GM12865 (cell line): ENCODE measurements at places on chromosomes 2 and 18.

- no peak for DNase-seq
Measured at GRCh38 chr2:119005051-119005450, 63.1 kb downstream of the MARCO start.

DNA sequence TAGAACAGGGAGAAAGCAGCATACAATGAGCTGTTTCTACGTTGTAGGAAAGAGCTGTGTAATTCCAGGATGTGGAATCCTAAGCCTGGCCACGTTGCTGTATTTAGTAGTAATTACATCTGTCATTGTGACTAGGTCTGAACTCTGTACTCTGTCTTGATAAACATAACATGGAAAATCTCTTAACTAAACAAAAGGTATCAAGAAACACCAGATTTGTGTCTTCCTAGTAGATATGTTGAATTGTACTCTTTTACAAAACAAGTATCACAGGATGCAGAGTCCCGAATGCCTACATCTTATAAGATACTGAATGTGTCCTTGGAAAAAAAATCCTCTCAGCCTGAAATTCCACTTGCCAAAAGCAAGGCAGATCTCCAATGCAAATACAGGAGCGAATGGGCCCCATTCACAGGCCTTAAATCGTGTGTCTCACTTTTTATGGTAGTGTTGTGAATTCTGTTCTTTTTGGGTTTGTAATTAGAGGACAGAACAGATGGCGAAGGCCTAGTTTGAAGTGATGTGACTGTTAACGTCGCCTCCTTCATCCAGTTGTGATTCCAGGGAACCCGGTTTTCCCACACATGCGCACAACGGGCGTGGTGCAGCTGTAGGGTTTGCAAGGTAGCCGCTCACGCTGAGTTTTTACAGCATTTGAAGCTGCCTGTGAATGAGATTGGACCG, 246.5 kb downstream of the GBX2 start:
- DNase-seq = no peak

DNA sequence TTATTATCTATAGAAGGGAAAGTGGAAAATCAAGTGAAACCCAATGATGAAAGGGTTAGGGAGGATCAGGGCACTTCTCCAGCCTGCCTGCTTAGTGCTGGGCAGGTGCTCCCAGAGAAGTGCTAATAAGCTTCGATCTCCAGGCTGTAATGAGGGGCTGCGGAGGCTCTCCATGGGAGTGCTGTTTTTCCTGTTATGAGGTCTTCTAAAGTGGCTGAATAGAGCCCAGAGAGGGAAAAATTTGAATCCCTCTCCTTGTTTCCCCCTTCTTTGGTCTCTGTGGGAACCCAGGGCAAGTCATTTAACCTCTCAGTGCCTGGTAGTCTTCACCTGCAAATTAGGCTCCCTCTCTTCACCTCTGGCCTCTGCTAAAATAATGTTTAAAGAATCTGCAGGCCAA, 351.7 kb upstream of the DCC start:
- no peak for DNase-seq

- DNase-seq = peak; percentile 24
Measured at GRCh38 chr2:177799531-177799930, 273.0 kb downstream of the PDE11A start.

- no peak for DNase-seq
Measured at GRCh38 chr2:168541858-168542257, 85.8 kb downstream of the CERS6 start.

DNA sequence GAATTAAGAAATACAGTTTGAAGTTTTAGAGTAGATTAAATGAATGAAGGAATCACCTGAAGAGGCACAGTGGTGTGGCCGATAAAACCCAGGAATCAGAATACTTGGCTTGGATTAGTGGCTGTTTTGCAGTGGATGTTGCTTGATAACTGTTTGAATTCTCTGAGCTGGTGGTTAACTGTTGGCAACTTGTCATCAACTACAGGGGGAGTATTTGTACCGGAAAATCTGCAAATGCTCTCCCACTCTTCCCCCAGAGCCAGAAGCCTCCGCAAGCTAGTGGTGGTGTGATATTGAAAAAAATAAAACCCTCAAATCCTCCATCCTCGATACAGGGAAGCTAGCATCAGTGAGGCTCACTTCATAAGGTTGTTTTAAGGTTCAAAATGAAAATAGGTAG, 326.7 kb downstream of the DPP10 start:
- no peak for DNase-seq

GRCh38 chr2:120851116-120851773, 115.6 kb downstream of the GLI2 start:
- no peak for DNase-seq

DNA sequence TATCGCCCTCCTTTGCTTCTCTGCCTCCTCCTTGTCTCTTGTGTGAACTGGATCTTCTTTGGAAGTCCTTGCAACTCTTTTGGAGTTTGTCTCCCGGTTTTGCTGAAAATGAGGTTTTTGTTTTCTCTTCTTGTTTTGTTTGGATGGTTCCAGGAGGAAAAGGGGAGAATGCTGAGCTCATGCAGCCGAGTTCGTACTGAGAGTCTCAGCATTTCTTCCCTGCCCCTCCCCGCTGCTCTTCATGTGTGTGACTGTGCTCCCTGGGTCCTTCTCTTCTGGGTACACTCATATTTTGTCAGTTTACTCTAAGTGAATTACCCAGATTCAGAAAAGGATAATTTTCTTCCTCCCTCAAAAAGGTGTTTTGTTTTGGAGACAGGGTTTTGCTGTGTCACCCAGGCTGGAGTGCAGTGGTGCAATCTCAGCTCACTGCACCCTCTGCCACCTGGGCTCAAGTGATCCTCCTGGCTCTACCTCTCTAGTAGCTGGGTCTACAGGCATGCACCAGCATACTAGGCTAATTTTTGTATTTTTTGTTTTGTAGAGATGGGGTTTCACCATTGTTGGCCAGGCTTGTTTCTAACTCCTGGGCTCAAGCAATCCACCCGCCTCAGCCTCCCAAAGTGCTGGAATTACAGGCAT, 142.9 kb upstream of the IL1R2 start:
- no peak for DNase-seq

GRCh38 chr2:82790206-82791021, 1668.7 kb downstream of the SUCLG1 start:
- DNase-seq = no peak

GRCh38 chr2:191835539-191836350, 11.1 kb downstream of the CAVIN2 start:
- no peak for DNase-seq

DNA sequence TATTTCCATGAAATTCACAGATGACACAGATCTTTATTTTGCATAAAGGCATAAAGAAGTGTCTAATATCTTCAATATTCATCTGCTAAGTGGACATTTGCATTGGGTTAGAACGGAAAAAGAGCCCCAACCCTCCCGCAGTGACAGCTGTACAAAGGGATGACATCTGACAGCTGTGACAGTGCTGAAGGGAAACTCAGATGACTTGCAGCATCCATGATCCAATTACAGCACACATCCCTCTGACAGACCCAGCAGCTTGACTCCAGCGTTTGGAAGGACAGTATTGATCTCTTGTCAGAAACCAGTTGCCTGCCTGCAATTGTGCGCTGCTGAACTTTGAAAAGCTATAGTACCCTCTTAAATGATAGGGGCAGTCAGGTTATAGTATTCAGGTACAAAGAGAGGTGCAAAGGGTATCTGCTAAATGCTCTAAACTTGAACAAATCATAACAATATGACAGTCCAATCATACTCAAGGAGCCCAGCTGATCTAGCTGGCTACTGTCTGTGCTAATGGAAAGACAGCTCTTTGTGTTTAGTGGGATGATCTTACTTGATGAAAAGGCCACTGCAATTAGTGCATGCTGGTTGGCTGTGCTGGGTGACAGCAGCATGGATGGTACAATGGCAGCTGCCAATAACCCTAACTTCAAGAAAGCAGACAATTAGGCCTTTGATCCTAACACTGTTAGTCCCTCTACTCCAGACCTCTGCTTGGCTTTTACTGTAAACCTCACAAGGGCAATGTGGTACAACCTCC, 599.2 kb downstream of the NR4A2 start:
- DNase-seq = no peak

DNA sequence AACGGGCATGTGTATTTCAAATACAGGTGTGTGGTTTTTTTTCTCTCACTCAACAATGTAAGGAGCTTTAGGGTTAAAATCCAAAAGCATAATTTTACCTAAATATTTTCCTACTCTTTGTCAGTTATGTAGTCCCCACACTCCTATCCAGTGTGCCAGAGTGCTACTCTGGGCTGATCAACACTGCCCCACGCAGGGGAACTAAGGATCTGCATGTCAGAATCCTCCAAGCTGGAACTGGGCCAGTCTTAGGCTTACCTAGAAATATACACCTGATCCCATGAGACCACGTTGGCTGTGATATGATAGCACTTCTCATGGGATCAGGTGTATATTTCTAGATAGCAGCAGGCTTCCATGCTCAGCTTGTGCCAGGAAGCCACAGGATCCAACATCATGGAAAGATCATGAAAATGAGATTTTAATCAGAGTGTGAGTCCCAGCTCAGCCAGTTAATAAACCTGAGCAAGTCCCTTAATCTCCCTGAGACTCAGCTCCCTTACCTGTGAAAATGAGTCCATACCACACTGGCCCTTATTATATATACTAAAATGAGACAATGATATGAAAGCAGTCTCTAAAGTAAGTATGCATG, 29.7 kb downstream of the CCDC141 start:
- peak; percentile 67 for DNase-seq

GRCh38 chr2:193124815-193125214, 930.1 kb upstream of the TMEFF2 start:
- no peak for DNase-seq

- DNase-seq = peak; percentile 56
Measured at GRCh38 chr2:26922405-26923188, 47.8 kb upstream of the MAPRE3 start.
